Activated CD8-positive, alpha-beta T cell treated with anti-CD3 and anti-CD28 coated beads for 36 hours (primary cell): ENCODE measurements at places on chromosomes 3 and 15. TPM values are rescaled to one million over a fixed set of nuclear protein-coding genes. Genes with fewer than 3 reads are reported as not detected.
A peak's percentile ranks its signal among the peaks of the same experiment; 100 is the strongest.

GRCh38 chr3:103388214-103388613, 953.4 kb downstream of the ZPLD1 start:
- no peaks in the 10 kb centered on the region for H3K4me1 ChIP-seq
- DNase-seq: no peak
- no peaks in the 10 kb centered on the region for H3K36me3 ChIP-seq
- no peaks in the 10 kb centered on the region for H3K27me3 ChIP-seq
- no peak overlapping the region for H3K27ac ChIP-seq

ITPKA gene
- 6.1 TPM for total RNA-seq

ITIH1 gene
- not detected for total RNA-seq

GRCh38 chr3:72738752-72739530, 109.3 kb downstream of the SHQ1 start:
- peak overlapping the region; percentile 68 for H3K27ac ChIP-seq
- no peaks in the 10 kb centered on the region for H3K36me3 ChIP-seq
- peak overlapping the region; percentile 70 for H3K4me3 ChIP-seq
- no peaks in the 10 kb centered on the region for H3K27me3 ChIP-seq
- peak; percentile 80 for DNase-seq
- H3K4me1 ChIP-seq: peaks cover 14% of the 10 kb centered on the region

DNA sequence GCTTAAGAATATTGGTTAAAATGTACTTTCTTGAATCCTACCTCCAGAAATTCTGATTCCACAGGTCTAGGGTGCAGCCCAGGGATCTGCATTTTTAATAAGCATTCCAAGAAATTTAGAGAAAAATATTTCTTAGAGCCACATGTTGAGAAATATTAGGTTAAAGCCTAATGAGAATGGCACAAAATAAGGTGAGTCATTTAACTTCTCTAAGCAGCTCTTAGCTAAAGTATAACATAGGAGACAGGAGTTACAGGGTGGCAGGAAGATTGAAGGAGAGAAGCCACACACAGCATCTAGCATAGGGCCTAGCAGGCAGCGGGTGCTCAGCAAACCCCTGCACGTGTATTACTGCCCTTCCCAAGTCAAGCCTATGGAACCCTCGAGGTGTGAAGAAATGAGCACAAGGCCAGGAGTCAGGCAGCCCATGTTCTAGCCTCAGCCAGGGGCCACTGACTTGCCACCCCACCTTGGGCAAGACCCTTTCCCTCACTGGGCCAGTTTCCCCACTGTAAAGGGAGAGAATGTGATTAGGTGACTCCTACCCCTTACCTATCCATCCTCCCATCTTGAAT, 197.1 kb upstream of the TLE3 start:
- H3K27me3 ChIP-seq: peaks cover 10% of the 10 kb centered on the region
- H3K4me3 ChIP-seq: no peak overlapping the region

- H3K36me3 ChIP-seq: no peaks in the 10 kb centered on the region
- DNase-seq: no peak
- H3K27ac ChIP-seq: no peak overlapping the region
- H3K27me3 ChIP-seq: peaks cover 1% of the 10 kb centered on the region
- H3K4me1 ChIP-seq: peaks cover 12% of the 10 kb centered on the region
Measured at GRCh38 chr3:72312339-72312738, 527.4 kb upstream of the PROK2 start.

DNA sequence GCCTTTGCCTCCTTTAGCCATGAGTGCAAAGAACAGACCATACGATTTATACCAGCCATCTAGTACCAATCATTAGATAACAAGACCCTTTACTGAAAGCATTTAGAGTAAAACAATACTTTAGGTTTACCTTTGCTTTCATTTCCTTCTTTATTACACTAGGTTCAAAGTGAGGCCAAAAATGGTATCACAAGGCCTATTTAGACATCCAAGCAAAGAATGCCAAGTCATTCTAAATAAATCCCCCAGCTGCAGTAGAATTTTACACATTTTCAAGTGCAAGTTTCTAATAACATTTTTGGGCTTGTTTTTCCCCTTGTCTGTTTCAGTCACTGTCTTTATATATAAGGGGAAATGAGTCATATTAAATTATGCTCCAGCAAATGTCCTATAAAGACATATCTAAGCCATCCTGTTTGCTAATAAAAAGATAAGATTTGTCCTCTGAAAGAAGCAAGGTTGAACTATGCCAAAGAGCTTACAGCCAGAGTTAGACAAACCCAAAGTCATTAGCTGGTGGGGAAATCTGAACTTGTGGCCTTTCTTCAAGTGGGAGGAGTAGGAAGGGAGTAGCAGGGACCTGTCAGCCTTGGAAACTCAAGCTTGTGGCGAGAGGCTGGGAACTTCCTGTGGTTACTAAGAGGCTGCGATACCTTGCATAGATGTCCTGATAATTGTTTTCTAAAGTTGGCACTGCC, 232.7 kb downstream of the MECOM start:
- H3K36me3 ChIP-seq: no peaks in the 10 kb centered on the region
- H3K4me1 ChIP-seq: peaks cover 12% of the 10 kb centered on the region
- no peaks in the 10 kb centered on the region for H3K27me3 ChIP-seq
- no peak overlapping the region for H3K27ac ChIP-seq
- peak; percentile 26 for DNase-seq
- H3K4me3 ChIP-seq: no peak overlapping the region

DZIP1L gene
- not detected for total RNA-seq
